ENCODE measurements at places on chromosomes 12 and 14. TPM values are rescaled to one million over a fixed set of nuclear protein-coding genes. Genes with fewer than 3 reads are reported as not detected.

GRCh38 chr12:14841761-14842160, 1.6 kb downstream of the ART4 start:
- no peak for DNase-seq

ACSM4 gene
- not detected for total RNA-seq

SCN8A gene
- total RNA-seq, result 0.51 TPM

DNA sequence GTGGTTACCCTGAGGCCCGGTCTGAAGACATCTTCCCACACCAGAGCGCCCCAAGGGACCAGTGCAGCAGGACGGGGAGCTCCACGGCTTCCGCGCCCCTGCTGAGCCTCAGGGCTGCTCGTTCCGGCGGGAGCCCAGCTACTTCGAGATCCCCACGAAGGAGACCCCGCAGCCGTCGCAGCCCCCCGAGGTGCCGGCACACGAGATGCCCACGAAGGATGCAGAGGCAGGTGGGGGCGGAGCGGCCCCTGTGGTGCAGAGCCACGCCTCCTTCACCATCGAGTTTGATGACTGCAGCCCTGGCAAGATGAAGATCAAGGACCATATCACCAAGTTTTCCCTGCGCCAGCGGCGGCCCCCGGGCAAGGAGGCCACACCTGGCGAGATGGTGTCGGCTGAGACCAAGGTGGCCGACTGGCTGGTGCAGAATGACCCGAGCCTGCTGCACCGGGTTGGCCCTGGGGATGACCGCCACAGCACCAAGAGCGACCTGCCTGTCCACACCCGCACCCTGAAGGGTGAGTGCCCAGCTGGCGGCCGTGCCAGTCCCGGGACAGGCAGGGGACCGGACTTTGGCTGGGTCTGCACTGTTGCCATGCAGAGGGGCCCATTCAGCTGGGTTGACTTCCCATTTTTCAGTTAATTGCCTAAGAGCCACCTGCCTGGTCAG, 18.1 kb downstream of the CEP170B start:
- DNase-seq, result no peak

DNA sequence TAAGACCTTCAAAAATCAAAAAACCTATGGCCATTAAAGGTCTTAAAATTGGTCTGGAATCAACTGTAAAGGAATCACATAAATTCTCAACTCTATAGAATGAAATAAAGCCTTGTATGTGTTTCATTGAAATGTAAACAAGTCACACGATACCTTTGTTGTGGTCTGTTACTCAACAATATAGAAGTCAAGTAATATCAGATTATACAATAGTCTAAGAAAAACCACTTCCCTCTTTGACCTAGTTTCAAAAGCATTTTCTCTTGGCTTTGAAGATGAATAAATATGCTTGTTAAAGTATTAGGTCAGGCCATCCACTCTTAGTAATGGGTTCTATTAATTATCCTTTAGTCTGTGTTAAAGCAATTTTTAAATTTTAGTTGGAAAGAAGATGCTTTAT, 79.8 kb upstream of the DIO2 start:
- no peak for DNase-seq

- no peak for DNase-seq
Measured at GRCh38 chr14:101125313-101125712, 221.8 kb upstream of the RTL1 start.

- no peak for DNase-seq
Measured at GRCh38 chr12:5201554-5202218, 158.0 kb downstream of the KCNA5 start.

LRCOL1 gene
- not detected for total RNA-seq

DNA sequence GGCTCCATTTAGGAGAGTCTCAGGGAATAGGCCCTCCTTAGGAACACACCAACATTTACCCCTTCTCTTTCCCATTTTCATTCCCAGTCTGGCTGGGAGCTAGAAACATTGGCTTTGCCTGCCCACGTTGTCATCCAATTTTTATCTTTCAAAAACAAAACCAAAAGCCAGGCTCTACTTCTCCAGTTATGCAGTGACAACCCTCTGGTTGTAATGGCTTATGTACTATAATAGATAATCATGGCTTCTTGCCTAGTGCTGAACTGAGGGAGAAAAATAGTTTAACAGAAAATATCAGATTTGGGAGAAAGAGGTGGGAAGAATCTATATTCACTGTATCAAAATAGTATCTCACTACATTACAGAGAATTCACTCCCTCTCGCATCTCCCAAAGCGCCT, 32.1 kb upstream of the IL22 start:
- DNase-seq, result no peak
